NCI-H2107 (cell line): ENCODE measurements at places on chromosomes 5 and 9.
A peak's percentile ranks its signal among the peaks of the same experiment; 100 is the strongest.

DNA sequence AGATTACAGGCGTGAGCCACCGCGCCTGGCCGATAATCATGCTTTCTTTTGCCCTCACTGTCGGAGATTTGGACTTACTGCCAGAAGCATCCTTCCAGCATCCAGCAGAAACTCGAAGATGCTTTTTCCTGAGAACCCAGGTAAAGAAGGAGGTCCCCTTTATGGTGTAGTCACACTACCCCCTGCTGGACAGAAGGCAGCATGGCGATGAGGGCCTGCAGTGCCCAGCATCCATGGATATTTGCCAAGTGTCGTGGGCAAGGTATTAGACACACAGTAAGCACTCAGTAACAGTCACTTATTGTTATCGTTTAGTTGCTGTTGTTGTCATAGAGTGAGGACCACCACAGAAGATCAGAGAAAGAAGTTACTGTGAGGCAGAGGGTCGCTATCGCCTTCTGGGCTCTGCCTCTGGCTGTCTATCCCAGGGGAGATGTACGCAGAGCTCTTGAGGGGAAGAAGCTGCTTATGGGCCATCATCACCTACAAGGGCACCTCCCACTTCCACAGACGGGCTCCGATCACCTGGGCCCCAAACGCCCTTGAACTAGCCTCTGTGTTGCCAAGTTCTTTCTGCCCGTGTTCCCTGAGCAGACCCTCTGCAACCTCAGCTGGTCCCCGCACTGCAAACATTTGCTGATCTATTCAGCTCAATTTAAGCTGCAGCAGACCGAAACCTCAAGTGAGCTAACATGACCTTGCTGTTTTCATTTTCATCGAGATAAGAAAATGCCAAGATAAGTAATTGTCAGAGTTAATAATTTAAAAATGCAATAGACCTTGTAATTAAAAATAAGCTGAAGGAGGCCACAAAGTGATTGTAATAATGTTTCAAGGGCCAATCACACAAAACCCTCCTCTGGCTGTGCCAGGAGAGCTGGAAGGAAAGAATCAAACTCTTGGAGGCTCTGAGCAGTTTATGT lies 23.9 kb downstream of the C5orf15 start:
- DNase-seq = peak; percentile 15

DNA sequence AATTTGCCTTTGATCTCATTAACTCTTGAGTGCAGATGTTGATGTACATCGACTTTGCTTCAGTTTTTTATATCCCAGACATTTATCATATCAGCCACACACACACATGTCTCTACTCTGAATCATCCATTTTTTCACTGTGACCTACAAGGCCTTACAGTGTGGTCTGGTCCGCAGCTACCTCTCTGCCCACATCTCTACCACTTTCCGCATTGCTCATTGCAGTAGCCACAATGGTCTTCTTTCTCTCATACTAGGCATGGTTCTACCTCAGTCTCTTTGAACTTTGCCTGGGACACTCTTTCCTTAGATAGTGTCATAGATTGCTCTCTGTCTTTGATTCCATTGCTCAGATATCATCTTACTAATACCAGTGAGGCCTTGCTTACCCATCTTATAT lies 87.9 kb upstream of the FSD1L start:
- DNase-seq = no peak

DNA sequence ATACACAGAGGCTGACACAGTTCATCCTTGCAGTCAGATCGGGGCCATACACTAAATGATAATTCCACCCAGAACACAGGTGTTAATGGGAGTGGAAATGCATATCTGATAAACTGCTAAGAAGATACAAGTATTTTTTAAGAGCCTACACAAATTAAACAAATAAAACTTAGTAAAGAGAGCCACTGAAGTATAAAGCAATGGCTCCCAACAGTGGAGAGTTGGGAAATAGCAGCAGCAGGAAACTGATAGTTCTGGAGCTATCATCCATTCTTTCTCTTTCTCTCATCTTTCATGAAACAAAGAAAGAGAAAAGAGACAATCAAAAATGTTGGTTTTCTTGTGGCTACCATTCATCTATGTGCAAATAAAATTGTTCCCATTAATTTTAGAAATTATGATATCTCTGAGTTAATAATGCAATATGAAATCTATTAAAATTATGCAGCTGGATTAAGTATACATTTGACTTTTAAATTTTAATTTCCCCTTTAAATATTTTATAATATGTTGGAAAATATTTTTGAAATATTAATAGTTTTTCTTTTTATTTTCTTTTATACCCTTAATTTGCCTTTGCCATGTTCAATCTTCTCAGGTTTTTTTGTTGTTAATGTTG lies 120.8 kb downstream of the EMB start:
- no peak for DNase-seq

DNA sequence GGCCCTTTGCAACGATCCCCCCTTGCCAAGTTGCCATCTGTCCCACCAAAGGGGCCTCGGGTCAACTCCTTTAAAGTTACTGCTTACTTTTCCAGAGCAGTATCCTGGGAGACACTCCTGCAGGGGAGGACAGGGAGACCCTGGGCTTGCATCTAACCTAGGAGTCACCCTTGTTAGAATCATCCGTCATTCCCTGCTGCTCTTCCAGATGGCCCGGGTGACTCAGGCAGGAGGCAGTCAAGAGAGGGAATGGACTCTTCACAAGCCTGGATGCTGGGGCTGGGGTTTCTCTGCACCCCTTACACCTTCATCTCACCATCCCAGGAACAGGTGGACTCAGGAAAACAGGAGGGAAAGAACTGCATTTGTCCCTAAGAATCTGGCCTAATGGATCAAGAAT lies 175.6 kb downstream of the GABBR2 start:
- DNase-seq = no peak

GRCh38 chr5:62354028-62354874 lies 48.2 kb downstream of the KIF2A start:
- no peak for DNase-seq

- no peak for DNase-seq
Observed at GRCh38 chr9:135226369-135227050, 139.0 kb downstream of the OLFM1 start.

- no peak for DNase-seq
Observed at GRCh38 chr9:83106772-83107171, 43.8 kb upstream of the RASEF start.

DNA sequence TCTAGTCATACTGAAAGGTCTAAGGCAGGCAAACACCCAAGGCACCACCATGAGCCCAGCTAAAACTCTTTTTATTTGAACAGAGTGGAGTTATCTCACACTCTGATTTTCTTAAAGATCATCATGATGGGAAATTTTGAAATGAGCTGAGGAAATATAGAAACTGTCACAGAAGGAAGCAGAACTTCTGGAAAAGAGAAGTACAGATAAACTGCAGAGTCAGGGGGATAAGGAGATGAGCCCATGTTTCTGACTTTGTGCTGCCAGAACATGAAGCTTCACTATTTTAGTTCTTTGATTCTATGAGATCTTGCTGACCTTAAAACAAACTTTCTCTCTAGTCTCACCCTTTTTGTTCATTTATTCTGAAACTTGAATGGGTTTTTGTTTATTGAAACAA lies 406.5 kb upstream of the EDIL3 start:
- no peak for DNase-seq

GRCh38 chr9:17121264-17121663 lies 13.6 kb upstream of the CNTLN start:
- DNase-seq = no peak

DNA sequence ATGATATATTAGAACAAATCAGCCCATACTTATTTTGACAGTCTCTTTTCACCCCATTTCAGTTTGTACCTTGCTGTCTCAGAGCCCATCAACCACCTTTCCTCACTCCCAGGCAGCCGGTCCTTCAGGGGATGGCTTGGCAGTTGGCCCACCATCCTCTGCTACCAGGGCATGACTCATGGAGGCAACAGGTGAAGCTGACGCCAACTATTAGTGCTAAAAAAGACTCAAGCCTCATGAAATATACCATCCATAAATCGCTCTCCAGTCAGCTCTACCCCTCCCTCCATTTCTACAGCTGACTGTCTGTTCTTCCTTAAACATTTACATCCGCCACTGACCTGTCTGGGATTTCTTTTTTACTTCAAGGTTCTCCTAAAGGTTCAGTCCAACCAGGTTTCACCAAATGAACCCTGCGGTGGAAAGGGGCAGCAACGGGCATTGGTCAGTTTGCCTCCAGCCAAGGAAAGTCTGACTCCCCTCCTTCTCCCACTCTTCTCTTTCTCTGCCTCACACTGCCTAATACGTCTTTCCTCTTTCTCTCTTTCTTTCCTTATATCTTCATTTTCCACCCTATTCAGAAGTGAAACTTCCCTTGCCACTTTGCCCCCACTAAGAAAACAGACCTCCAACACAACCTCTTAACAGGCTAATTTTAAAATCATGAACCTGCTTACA lies 439.1 kb downstream of the RAB3C start:
- DNase-seq = no peak

- DNase-seq = no peak
Observed at GRCh38 chr5:14748180-14748900, 83.8 kb downstream of the OTULIN start.

DNA sequence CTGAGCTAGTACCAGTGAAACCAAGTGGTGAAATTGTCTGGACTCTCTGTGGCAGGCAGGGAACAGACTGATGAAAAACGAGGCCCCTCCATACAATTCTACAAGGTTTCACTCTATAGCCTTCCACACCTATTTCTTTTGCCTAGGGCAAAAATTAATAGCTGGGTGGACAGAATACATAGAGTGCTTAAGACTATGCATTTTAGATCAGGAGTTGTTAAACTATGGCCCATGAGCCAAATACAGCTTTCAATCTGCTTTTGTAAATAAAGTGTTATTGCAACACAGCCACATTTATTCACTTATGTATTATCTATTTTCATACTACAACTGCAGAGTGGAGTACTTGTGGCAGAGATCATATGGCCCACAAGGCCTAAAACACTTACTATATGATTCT lies 45.2 kb downstream of the SH3TC2 start:
- no peak for DNase-seq

DNA sequence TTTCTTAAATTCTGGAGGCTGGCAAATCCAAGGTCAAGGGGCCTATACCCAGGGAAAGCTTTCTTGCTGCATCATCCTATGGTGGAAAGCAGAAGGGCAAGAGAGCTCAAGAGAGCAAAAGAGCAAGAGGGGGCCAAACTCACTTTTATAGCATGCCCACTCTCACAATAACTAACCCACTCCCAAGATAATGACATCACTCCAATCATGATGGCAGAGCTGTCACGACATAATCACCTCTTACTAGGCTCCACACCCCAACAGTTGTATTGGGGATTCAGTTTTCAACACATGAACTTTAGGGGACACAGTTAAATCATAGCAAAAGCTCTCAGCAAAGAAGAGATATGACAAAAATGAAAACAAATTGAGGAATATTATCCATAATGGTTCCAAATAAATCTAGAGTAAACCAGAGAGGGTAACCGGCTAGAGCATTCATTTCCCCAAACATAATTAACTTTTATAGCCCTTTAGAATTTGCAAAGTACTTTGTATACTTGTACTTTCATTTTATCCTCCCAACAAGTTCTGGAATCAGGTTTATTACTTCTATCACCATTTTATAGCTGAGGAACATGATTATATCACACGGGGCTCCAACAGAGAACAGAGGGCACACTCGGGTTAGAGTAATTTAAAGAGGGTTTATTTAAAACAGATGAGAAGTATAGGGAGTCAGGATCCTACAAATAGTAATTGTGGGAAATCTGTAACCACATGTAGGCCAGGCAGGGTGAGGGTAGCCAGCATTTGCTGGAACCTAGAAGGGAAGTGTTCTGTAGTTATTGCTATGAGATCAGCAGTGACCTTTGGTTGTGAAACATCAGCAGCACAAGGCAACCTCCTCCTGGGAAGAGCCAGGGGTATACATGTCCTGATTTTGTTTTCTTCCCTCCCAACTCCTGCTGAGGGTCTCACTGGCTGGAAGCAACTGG lies 7.2 kb upstream of the TARS1 start:
- DNase-seq = no peak

GRCh38 chr5:101561018-101561417 lies 657.9 kb upstream of the ST8SIA4 start:
- no peak for DNase-seq

DNA sequence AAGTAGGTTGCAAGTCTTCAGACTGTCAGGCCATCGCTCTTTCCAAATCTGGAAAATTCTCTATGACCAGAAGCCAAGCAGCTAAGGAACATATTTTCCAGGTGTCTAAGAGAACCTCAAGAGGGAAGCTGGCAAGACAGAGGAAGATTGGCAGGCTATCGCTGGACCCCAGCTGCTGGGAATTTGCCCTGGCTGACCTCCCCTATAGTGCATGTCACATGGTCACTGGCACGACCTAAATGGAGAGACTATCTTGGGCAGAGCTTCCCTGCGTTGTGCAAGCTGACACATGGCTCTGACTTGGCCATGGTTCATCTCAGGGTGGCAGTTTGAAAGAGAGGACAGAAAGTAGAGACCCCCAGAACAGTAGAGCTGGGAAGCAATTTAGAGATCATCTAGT lies 104.9 kb upstream of the ZNF618 start:
- no peak for DNase-seq

- no peak for DNase-seq
Observed at GRCh38 chr9:4850603-4851310, 58.0 kb downstream of the RCL1 start.

- DNase-seq = no peak
Observed at GRCh38 chr5:14775857-14776256, 95.7 kb downstream of the ANKH start.

DNA sequence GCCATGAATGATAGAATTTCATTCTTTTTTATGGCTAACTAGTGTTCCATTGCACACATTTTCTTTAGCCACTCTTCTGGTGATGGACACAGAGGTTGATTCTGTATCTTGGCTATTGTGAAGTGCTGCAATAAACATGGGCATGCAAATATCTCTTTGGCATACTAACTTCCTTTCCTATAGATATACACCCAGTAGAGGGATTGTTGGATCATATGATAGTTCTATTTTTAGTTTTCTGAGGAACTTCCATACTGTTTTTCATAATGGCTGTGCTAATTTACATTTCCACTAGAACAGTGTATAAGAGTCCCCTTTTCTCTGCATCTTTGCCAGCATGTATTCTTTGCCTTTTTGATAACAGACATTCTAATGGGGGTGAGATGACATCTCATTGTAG lies 50.4 kb upstream of the CDK5RAP2 start:
- no peak for DNase-seq

DNA sequence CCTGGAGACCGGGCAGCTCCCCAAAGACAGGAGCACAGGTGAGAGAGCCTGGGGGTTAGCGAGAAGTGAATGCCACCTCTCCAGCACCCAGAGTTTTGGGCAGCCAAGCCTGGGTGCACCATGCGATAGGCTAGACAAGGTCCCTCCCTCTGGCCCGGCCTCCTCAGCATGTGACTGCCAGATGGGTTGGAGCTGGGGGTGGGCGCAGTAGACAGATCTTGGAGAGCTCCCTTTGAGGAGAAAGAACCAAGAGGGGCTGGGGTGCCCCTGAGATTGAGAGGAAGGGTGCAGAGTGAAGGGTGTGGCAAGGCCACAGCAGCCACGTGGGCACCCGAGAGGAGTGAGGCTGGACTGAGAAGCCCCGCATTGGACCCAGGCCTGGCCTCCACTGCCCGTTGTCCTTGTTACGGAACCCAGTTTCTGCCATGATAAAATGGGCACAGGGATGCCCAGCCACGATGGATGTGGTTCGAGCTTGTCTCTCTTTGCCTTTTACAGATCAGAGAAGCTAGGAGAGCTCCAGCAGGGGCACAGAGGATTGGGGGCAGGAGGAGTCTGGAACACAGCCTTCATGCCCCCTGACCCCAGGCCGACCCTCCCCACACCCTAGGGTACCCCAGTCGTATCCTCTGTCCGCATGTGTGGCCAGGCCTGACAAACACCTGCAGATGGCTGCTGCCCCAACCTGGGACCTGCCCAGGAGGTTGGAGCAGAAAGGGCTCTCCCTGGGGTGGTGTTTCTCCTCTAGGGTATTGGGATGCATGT lies 1.4 kb downstream of the TMEM141 start:
- DNase-seq = no peak
